A375 (cell line): ENCODE measurements at places on chromosomes 3 and 15. TPM values are rescaled to one million over a fixed set of nuclear protein-coding genes. Genes with fewer than 3 reads are reported as not detected.

The CASR gene
- not detected in 2 replicates for total RNA-seq

The TNFSF10 gene
- total RNA-seq: not detected in 2 replicates

The FETUB gene
- not detected in 2 replicates for total RNA-seq

The ZNF660 gene
- total RNA-seq: 0.24 and 0.30 TPM in 2 replicates

The LHFPL4 gene
- not detected in 2 replicates for total RNA-seq

The GUCA1C gene
- not detected in 2 replicates for total RNA-seq

The MUSTN1 gene
- total RNA-seq: not detected in 2 replicates

The BTLA gene
- total RNA-seq: not detected in 2 replicates

The SLC26A6 gene
- 22.7 and 23.9 TPM in 2 replicates for total RNA-seq

The AMIGO3 gene
- total RNA-seq: 4.3 and 4.4 TPM in 2 replicates

The UTS2B gene
- total RNA-seq: not detected in 2 replicates

The CCR2 gene
- not detected in 2 replicates for total RNA-seq

The PEX5L gene
- 0.45 and 0.48 TPM in 2 replicates for total RNA-seq

The FAM43A gene
- 26.0 and 28.2 TPM in 2 replicates for total RNA-seq

The ALDH1A3 gene
- total RNA-seq: 1,774 and 2,025 TPM in 2 replicates

The PXYLP1 gene
- 24.0 and 28.9 TPM in 2 replicates for total RNA-seq

The DNAH1 gene
- total RNA-seq: 6.9 and 8.1 TPM in 2 replicates

The OIP5 gene
- total RNA-seq: 14.0 and 19.5 TPM in 2 replicates

The BCL6 gene
- total RNA-seq: 9.4 and 11.0 TPM in 2 replicates

The LRRC15 gene
- 0.11 and 0.32 TPM in 2 replicates for total RNA-seq

The LEKR1 gene
- 0.80 and 1.2 TPM in 2 replicates for total RNA-seq

The NOX5 gene
- total RNA-seq: 0.11 and 0.13 TPM in 2 replicates

The TIMP4 gene
- total RNA-seq: not detected in 2 replicates

The SCAMP2 gene
- 13.8 and 18.4 TPM in 2 replicates for total RNA-seq

The ZCWPW2 gene
- 0.29 TPM in 1 of 2 replicates, not detected in the other for total RNA-seq

The CTXN2 gene
- not detected in 2 replicates for total RNA-seq

The DNASE1L3 gene
- not detected in 2 replicates for total RNA-seq
